ENCODE measurements at places on chromosomes 2 and 18.
A peak's percentile ranks its signal among the peaks of the same experiment; 100 is the strongest.

GRCh38 chr2:162506706-162507105 lies 162.8 kb downstream of the GCA start:
- no peak for DNase-seq

- no peak for DNase-seq
Measured at GRCh38 chr18:3863006-3863405, 413.0 kb downstream of the TGIF1 start.

DNA sequence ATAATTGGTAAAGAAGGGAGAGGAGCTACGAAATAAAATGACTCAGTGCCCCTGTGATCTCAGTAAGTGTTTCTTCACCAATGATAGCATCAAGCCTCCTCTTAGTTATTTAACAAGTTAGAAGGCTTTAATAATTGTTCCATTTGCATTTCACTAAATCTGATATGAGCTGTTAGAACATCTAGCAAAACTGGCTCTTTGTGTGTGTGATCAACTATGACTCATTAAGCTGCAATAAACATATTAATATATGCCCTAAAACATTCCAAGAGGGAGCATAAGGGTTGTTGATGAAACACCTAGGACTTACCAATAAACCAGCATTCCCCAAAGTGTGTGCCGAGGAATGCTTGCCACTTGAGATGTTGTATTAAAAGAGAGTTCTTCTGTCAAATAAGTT lies 115.2 kb downstream of the OSBPL6 start:
- no peak for DNase-seq

- no peak for DNase-seq
Measured at GRCh38 chr18:50076277-50076676, 118.7 kb downstream of the MYO5B start.

GRCh38 chr2:221817052-221817451 lies 244.9 kb upstream of the EPHA4 start:
- DNase-seq, result no peak

- DNase-seq, result no peak
Measured at GRCh38 chr2:168929031-168929430, 27.9 kb downstream of the G6PC2 start.

DNA sequence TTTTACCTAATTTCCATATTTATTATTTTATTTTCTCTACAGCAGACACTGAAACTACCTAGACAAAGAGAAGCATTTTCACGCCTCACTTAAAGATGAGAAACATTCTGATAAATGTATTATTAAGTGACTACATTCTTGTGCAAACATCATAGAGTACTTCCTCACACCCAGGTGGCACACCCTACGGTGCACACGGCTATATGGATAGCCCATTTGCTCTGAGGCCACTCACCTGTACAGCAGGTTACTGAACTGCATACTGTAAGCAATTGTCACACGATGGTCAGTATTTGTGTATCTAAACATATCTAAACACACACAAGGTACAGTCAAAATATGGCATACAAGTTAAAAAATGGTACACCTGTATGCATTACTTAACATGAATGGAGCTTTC lies 481.4 kb downstream of the CMPK2 start:
- DNase-seq, result no peak

GRCh38 chr2:25441353-25441752 lies 99.6 kb upstream of the DNMT3A start:
- no peak for DNase-seq

DNA sequence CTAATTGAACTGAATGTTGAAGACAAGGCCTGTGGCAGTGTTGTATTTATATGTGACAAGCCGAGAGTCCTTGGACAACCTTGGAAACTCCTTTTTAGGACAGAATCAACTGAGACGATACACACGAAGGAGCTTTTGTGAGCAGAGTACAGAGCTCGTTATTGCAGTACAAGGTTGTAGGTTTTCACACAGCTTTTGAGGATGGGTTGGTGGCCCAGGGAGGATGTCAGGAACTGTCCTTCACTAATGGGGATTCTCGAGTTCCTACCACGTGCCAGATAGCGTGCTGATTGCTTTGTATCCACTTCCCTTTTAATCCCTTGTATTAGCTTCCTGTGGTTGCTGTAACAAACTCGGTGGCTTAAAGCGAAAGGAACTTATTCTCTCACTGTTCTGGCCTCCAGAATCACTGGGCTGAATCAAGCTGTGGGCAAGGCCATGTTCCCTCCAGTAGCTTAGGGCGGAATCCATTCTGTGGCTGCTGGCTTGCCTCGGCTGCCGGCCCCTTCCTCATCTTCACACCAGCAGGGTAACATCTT lies 20.2 kb downstream of the INPP4A start:
- peak; percentile 69 for DNase-seq

DNA sequence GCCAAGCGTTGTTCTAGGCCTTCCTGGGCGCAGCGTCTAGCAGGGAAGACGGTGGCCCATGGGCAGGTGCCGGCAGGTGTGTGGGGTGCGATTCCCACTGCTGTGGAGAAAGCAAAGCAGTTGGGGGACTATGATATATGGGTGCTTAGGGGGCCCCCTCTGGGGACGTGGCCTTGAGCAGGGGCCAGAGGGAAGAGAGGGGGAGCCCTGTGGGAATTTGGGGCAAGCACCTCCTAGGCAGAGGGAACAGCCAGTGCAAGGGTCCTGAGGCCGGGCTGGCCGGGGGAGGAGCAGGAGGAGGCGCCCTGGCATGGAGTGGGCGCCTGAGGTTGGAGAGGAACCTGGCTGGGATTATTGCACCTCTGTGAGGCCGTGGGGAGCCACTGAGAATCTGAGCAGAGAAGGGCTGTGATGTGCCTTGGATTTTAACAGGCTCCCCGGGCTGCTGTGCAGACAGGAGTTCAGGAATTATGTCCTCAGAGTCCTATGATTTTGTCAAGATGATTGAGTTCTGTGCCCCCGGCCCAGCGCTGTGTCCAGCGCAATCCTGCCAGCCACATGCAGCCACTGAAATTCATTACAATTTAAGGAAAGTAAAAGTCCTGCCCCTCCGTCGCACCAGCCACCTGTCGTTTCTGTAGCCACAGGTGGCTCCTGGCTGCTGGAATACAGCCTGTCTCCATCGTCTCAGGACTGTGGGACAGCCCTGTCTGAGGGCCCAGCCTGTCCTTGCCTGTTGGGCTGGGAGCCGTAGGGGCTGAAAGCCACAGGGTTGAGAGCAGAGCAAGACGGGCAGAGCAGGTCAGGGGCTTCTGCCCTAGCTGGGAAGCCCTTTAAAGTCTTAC lies 9.1 kb upstream of the KLHL30 start:
- no peak for DNase-seq

GRCh38 chr2:231370749-231371429 lies 24.6 kb upstream of the B3GNT7 start:
- no peak for DNase-seq

DNA sequence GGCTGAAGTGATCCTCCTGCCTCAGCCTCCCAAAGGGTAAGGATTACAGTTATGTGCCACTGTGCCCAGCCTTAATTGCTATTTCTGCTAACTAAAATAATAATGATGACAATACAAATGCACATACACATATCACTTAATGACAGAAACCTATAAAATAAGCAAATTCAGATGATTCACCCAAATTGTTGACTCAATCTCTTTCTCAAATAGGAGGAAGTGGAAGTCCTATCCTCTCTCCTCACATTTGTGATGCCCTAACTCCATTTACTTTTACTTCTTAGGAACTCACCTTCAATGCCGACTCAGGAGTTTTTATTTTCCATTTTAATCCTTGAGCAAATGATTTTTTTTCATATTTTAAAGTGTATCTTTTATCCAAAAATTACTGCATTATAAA lies 24.5 kb upstream of the RAPH1 start:
- no peak for DNase-seq

- no peak for DNase-seq
Measured at GRCh38 chr18:47868744-47869143, 61.7 kb downstream of the SMAD2 start.

- DNase-seq, result no peak
Measured at GRCh38 chr2:233802132-233802815, 24.1 kb downstream of the MROH2A start.

- no peak for DNase-seq
Measured at GRCh38 chr18:76363436-76364120, 131.5 kb downstream of the ZNF516 start.

GRCh38 chr2:15687720-15688119 lies 96.1 kb downstream of the DDX1 start:
- no peak for DNase-seq

DNA sequence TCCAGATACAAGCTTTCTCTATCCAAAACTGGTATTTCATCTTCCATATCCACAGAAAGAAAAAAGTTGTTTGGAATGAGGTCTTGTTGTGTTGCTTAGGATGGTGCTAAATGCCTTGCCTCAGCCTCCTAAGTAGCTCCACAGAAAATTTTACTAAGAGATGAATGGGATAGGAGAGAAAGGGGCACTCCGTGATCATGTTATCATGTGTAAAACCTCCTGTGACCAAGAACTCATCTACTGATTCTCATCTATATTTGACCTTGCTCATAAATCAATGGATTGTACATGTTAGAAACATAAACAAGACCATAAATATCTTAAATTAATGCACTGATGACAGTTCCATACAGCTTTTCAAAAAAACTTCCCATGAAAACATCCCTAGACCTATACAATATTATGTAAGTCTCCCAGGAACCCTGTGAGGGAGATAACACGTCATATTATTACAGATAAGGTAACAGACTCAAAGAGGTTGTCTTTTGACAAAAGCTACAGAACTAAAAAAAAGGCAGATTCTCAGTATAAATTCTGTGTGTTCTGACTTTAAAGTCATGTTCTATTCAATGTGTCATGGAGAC lies 29.3 kb upstream of the KYNU start:
- no peak for DNase-seq

GRCh38 chr2:38122344-38122743 lies 46.4 kb upstream of the CYP1B1 start:
- DNase-seq, result no peak

DNA sequence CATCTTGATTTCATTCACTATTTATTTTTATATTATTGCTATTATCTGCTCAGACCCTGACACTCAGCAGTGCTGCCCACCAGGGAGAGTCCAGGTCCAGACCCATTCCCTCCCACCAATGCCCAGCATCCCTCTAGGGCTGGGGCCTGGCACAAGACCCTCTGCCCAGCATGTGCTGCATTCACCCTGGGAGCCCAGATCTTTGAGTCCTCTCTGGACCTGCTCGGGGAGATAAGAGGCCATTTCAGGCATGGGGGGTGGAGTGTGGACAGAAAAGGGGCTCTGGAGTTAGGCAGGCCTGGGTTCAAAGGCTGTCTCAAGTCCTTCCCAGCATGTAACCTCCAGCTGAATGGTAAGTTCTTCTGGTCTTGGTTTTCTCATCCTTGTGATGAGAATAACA lies 209.6 kb downstream of the CYP26B1 start:
- DNase-seq, result no peak
